ENCODE measurements at places on chromosomes 7 and 10. TPM values are rescaled to one million over a fixed set of nuclear protein-coding genes. Genes with fewer than 3 reads are reported as not detected.

AQP1 gene
- 7.8 TPM for polyA plus RNA-seq

NPY4R gene
- 0.46 TPM for polyA plus RNA-seq

CC2D2B gene
- polyA plus RNA-seq: 0.29 TPM

DNA sequence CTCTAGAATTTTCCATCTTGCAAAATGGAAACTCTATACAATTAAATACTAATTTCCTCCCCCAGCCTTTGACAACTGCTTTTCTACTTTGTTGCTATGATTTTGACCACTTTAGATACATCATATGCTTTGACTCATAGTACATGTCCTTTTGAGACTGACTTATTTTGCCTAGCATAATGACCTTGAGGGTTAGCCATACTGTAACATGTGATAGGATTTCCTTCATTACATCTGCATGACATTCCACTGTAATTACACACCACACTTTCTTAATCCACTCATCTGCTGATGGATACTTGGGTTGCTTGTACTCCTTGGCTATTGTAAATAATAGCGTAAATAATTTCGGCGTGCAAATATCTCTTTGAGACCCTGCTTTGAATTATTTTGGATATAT lies 127.7 kb downstream of the JAZF1 start:
- DNase-seq: no peak

DNA sequence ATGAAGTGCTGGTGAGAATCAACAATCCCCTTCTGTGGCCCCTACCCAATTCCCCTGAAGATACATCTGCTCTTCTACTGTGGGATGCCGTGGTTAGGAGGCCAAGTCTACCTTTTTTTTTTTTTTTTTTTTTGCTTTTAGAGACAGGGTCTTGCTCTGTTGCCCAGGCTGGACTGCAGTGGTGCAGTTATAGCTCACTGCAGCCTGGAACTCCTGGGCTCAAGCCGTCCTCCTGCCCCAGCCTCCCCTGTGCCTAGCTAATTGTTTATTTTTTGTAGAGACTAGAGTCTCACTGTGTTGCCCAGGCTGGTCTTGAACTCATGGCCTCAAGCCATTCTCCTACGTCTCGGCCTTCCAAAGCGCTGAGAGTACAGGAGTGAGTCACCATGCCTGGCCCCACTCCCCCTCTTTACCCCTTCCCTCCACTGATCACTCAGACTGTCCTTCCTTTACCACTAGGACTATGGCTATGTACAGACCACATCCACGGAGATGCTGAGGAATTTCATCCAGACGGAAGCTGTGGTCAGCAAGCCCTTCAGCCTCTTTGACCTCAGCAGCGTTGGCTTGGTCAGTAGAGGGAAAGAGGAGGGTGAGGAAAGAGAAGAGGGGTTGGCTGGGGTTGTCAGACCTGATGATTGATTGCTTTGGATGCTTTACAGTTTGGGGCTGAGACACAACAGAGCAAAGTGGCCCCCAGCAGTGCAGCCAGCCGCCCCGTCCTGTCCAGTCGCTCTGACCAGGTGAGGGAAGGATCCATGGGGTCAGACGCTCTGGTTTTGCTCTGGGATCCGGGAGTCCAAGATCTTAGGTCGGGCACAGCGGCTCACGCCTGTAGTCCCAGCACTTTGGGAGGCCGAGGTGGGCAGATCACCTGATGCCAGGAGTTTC lies 1.8 kb downstream of the AP4M1 start:
- no peak for DNase-seq

Data from sigmoid colon (tissue), 7 donors.